ENCODE measurements at places on chromosomes 3 and 15.

DNA sequence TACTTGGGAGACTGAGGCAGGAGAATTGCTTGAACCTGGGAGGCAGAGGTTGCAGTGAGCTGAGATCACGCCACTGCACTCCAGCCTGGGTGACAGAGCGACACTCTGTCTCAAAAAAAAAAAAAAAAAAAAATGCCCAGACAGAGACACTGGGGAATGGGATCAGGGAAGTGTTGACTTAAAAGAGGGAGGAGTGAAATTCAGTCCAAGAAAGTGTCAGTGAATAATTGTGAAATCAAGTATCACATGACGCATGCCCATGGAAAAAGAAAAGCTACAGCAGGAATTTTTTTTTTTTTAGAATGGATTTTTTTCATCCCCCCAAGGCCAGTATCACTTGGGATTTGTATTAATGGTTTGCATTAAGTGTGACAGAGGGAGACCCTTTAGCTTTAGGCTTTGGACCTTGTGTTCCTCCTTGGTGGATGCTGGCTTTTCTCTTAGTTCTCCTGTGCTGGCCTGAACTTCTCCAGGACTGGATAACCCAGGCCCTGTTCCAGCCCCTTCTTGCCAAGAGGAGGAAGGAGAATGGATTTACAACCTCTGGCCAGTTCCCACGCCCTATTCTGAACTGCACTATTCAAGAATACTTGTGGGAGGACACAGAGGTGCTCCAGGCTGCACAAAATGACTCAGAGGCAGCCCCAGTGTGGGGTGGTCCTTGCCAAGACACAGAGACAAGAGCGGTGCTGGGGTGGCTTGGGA, 36.7 kb upstream of the ZNF774 start:
- peak; percentile 88 for DNase-seq

DNA sequence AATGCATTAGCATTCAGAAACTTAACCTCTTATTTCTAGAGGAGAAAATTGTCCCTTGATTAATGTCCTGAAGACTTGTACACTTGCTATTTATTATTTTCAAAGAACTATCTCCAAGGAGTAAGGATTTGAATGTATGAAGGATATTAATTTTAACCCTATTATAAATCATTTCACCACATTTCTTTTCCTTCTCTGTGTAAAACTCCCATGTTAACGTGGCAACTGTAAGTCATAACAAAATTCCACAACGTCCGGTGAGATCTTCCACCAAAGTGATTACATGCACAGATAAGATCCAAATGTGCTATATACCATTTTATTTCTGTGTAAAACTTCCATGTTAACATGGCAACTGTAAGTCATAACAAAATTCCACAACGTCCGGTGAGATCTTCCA, 229.1 kb upstream of the ARHGEF26 start:
- no peak for DNase-seq

DNA sequence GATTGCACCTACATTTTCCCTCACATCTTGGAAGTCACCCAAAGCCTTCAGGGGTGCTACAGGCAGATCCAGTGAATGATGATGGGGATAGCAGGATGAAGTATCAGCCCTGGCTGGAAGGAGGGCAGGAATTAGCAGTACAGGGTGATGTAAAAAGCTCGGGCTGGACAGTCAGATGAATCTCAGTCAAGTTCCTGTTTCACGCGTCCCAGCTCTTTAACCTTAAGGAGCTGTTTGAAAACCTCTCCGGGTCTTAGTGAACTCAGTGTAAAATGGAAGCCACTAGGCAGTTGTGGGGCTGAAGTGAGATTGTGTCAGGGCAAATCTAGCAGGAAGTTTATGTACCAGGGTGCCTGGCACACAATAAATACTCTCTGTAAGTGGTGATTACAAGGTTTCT, 166.4 kb upstream of the PROK2 start:
- DNase-seq = no peak

DNA sequence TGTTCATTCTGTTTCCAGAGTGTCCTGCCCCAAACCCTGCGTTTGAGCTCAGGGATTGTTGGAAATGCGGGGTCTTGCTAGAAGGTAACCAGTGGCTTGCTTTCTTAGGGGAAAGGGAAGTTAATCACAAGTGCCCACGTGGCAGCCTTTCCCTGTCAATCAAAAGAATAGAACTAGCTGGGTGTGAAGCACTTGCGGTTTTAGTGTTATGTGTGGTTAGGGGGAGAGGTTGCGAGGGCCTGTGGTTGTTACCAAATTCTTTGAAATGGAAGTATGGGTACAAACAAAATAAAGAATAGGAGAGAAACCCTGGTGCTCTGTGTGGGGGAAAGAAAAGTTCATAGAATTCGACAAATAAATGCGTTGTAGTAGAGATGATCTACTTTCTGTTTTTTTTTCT, 67.6 kb downstream of the FNDC3B start:
- DNase-seq = peak; percentile 53

- no peak for DNase-seq
Observed at GRCh38 chr15:36601497-36601932, 22.1 kb downstream of the CDIN1 start.

GRCh38 chr15:95883064-95883463, 447.4 kb upstream of the NR2F2 start:
- DNase-seq = no peak

DNA sequence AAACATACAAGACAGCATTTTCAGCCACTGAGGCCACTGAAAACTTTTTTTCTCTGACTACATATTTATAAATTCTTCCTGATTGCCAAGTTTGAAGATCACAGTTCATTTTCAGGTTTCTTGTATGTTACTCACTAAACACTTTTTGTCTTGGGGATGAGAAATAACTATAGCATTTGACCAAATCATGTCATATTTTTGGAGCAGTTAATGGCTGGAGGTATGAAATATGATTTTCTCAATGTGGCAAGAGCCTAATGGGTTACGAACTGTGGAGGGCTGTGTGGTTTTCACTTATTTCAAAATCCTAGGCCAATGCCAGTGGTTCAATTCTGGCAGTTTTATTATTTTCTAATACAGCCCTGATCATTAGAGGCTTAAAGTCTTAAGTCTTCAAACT, 64.4 kb downstream of the USP13 start:
- DNase-seq = no peak

- no peak for DNase-seq
Observed at GRCh38 chr3:170640737-170641171, 54.9 kb upstream of the SLC7A14 start.

- no peak for DNase-seq
Observed at GRCh38 chr3:148741219-148741618, 43.5 kb downstream of the AGTR1 start.

DNA sequence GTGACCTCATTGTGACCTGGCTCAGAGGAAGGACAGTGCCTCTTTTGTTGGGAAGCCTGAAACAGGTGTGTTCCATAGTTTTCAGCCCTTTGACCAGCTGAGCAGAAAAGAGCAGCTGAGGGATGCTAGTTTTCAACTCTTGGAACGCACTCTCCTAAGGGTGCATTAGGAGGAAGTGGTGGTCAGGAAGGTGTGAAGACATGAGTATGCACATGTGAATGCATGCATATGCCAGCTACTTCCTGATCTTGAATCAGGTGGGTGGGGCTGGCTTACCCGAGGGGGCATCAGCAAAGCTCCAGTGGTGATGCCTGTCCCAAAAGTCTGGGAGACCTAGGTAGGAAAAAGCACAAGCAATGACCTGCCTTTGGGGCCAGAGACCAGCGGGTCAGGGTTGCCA, 23.3 kb upstream of the CEMIP start:
- no peak for DNase-seq

DNA sequence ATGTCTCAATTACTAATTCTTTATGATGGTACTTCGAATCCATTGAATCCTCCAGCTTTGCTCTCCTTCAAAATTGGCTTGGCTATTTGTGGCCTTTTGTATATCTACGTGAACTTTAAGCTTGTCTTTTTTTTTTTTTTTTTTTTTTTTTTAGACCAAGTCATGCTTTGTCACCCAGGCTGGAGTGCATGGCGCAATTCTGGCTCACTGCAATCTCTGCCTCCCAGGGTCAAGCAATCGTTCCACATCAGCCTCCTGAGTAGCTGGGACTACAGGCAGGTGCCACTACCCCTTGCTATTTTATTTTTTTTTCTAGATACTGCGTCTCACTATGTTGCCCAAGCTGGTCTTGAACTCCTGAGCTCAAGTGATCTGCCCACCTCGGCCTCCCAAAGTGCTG, 7.7 kb upstream of the DIPK2A start:
- no peak for DNase-seq

DNA sequence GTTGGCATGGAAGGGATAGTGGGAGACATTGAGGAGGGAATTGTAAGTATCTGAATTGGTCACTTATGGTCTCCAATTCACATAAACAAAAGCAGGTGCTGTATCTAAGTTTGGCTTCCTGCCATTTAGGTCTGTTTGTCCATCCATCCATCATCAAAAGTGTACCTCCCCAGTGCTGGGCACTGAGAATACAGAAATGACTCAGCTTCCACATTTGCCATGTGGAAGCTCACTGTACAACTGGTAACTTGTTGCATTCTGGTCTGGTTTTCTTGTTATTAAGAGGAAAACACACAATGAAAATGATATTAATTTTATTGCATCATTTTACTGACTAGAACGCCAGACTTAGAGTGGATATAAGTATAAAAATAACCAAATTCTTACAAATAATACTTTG, 30.9 kb upstream of the MUC13 start:
- no peak for DNase-seq

GRCh38 chr3:32018757-32019564, 37.4 kb downstream of the ZNF860 start:
- DNase-seq = no peak

GRCh38 chr3:68771681-68772080, 160.7 kb downstream of the TAFA4 start:
- DNase-seq = no peak
